ENCODE measurements at places on chromosomes 5 and 9. TPM values are rescaled to one million over a fixed set of nuclear protein-coding genes. Genes with fewer than 3 reads are reported as not detected.

DNA sequence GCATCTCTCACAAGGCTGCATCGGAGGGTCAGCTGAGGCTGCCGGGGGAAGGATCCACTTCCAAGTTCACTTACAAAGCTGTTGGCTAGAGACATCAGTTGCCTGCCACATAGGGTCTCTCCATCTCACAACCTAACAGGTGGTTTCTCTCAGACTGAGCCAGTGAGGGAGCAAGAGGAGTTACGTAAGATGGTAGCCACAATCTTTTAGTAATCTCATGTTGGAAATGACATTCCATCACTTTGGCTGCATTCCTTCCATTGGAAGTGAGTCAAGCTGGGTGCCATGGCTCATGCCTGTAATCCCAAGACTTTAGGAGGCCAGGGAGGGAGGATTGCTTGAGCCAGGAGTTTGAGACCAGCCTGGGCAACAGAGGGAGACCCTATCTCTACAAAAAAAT is 7.4 kb upstream of the GRK6 start:
- DNase-seq: no peak

- no peak for DNase-seq
Measured at GRCh38 chr9:36035006-36035405, 1.7 kb upstream of the RECK start.

DNA sequence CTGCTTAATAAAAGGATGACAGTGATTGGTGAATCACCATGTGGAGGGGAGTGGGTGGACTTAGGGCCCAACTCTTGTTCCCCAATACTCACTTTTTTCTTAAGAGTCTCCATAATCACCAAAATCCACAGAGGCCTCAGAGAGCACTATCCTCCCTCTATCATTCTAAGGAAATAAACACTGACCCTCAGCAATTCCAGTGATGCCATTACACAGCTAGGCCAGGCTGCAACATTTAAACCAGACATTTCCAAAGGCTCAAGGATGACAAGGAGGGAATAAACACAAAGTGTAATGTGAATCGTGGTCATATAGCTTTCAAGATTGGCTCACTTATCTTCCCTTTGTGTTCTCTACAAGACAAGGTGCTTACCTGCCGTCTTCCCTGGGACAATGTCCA is 2.4 kb upstream of the ARSI start:
- DNase-seq: no peak

- DNase-seq: peak; percentile 68
Measured at GRCh38 chr5:25544652-25545249, 900.0 kb upstream of the CDH10 start.

DNA sequence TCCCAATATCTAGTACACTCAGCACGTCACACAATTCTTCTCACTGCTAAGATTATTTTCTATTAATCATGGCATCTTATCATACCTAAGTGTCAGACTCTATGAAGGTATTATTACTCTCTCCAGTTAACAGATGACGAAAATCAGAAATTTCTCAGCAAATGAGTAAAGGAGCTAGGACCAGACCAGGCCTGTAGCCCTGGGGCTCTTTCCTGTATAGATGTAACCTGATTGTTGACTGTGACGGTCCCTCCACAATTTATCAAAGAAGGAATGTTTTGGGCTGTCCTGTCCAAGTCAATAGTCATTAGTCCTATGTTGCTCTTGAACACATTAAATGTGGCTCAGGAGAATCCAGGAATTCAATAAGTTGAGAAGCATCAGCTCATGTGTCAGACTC is 106.2 kb downstream of the ST8SIA4 start:
- no peak for DNase-seq

- no peak for DNase-seq
Measured at GRCh38 chr9:134057751-134058701, 9.8 kb downstream of the BRD3 start.

- peak; percentile 81 for DNase-seq
Measured at GRCh38 chr5:35129276-35129675, 81.5 kb upstream of the AGXT2 start.

- peak; percentile 59 for DNase-seq
Measured at GRCh38 chr9:84697509-84698114, 28.1 kb downstream of the NTRK2 start.

DNA sequence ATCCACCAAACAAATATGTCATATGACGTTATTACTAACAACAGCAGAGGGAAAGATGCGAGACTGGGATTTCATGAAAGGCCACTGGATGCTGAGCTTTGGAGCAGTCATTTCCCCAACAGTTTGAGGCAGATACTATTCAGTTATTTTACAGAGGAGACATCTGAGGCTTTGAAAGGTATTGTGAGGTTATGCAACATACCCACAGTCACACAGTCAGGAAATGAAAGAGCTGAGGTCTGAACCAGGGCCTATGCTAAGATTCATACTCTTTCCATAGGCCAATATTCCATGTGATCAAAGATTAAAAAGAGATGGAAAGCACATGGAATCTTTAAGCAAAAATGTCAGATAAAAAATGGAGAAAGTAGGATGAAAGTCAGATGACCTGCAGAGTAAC is 63.0 kb downstream of the LPAR1 start:
- DNase-seq: no peak

- no peak for DNase-seq
Measured at GRCh38 chr9:16442622-16443021, 427.8 kb downstream of the BNC2 start.

GRCh38 chr5:59786334-59786805 is 107.2 kb downstream of the PDE4D start:
- peak; percentile 59 for DNase-seq

DNA sequence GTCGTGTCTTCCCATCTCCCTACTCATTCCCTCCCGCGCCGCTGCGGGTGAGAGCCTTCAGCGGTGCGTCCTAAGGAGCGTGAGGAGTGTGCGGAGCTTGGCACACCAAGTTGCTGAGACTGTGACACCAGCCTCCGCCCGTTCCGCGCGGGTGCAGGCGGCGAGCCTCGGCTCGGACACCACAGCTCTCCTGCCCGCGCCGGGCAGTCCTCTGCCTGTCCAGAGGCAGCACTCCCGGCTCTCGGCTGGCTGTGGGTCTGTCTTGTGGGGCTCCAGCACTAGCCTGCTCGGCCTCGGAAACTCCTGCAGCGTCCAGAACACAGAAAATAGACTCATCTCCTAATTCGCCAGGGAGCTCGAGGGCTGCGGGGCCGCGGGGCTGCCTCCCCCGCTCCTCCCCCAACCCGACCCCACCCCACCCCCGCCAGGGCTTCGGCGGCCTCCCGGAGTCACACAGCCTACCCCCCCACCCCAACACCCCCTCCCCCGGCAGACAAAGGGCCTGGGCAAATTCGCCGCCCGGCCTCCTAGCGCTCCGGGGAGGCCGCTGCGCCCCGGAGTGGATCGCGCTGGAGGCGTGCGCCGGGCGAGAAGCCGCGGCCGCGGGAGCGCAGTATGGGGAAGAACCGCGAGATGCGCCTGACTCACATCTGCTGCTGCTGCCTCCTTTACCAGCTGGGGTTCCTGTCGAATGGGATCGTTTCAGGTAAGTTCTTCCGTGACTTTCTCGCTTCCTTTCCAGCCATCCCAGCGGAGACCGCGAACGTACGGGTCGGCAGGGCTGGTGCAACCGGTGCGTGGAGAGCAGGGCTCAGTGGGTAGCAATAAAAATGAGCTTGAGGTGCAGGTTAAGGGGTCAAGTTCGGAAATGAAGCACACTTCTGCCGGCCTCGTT is at the start of gene ADAMTS19:
ADAMTS19 (plus strand) TSS at position 522 of the 895 bp plus-strand sequence; CDS start at position 616, 94 bp downstream.
- no peak for DNase-seq

DNA sequence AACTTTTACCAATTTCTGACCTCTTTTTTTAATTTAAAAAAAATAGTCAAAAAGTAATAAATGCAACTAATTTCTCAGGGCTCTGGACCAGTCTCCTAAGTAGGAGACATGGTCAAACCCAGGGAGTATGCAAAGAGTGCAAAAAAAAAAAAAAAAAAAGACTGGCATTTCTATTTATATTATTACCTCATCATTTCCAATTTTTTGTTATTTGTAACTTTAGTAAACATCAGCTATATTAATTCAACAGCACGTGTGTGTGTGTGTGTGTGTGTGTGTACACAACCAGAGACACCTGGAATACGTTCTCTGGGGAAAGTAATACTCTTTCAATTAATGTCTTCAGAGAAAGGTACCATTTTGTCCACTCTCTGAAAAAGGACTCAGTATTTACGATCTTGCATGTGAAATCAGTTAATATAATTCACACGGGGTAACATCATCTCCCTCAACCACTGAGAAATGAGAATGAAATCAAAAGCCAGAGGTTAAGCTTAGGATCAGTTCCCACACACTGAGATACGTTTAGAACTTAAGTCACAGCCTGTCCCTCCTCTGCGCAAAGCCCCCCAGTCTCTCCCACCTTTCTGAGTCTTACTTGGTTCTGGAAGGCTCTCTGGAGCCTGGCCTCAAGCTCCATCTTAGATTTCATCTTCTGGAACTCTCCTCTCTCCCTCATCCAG is 21.9 kb downstream of the ZNF608 start:
- DNase-seq: no peak

DNA sequence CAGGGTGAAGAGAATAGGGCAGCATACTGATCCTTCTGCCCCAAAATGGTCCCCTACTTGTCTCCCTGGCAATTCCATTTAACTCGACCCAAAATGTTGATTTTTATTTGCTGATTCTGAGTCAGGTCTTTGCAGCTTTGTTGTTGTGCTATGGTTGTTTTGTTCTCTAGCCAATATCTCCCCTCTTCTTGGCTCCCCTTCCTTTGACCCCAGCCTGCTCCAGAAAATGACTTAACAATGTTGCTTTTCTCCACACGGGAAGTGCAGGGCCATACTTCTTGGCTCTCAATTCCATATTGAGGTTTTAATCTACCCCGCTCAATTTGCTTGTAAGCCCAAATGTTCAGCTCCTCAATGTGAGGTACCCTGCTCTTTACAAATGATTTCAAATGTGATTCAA is 330.0 kb downstream of the RASEF start:
- DNase-seq: no peak

The UGT3A1 gene
- not detected for total RNA-seq

The TMEM161B gene
- 6.8 TPM for total RNA-seq

The SLC34A1 gene
- not detected for total RNA-seq

The ZNF622 gene
- 46.3 TPM for total RNA-seq

The LHX3 gene
- not detected for total RNA-seq

The SAXO1 gene
- total RNA-seq: not detected

The ACTBL2 gene
- total RNA-seq: 0.16 TPM

The THBS4 gene
- not detected for total RNA-seq

Data from HT-29 (cell line).